ENCODE measurements at places on chromosomes 2 and 18.
A peak's percentile ranks its signal among the peaks of the same experiment; 100 is the strongest.

- no peak for DNase-seq
Measured at GRCh38 chr2:144198116-144198515, 321.8 kb downstream of the ZEB2 start.

DNA sequence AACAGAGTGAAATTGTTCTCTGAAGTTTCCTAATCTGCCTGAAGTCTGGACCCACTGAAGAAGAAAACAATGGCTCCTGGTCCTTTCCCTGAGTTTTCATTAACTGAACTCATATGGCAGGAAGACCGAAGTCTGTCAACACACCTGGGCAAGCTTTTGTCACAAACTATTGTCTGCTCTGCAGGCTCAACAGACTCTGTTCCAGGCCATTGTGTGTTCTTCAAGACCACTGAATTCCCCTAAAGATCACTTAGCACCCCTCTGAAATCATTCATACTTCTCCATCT is 6.6 kb upstream of the TMEM37 start:
- DNase-seq, result no peak

GRCh38 chr2:193267496-193268002 is 1072.8 kb upstream of the TMEFF2 start:
- DNase-seq, result no peak

DNA sequence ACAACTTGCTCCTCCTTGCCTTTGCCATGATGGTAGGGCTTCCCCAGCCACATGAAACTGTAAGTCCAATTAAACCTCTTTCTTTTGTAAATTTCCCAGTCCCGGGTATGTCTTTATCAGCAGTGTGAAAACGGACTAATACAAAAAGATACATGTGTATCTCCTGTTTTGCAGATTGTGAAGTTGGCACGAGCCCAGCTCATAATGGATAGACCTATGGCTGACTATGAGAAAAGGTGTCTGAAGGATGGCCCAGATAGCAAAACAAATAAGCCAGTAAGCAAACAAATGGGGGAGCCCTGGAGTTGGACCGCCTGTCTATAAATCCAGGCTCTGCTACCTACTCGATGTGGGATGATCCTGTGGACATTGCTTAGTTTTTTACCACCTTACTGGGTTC is 15.5 kb upstream of the PRKCE start:
- no peak for DNase-seq

GRCh38 chr18:58788470-58788869 is 76.2 kb upstream of the ZNF532 start:
- no peak for DNase-seq

DNA sequence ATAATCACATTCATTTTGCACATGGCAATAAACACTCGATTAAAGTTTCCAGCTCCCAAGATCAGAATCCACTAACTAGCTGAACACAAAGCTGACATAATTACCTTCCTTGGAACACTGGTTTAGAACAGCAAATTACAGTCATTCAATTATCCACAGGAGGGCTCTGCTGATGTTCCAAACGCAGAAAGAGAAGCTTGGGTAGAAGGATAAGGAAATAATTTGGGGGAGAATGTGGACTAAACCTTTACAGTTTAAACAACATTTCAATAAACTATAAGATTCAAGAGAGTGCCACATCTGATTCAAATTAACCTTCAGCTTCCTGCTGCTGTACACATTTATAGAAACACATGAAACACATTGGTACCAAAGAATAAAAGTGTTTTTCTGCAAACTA is 67.8 kb upstream of the ARL4C start:
- no peak for DNase-seq

- no peak for DNase-seq
Measured at GRCh38 chr2:142805244-142805643, 72.2 kb upstream of the KYNU start.

DNA sequence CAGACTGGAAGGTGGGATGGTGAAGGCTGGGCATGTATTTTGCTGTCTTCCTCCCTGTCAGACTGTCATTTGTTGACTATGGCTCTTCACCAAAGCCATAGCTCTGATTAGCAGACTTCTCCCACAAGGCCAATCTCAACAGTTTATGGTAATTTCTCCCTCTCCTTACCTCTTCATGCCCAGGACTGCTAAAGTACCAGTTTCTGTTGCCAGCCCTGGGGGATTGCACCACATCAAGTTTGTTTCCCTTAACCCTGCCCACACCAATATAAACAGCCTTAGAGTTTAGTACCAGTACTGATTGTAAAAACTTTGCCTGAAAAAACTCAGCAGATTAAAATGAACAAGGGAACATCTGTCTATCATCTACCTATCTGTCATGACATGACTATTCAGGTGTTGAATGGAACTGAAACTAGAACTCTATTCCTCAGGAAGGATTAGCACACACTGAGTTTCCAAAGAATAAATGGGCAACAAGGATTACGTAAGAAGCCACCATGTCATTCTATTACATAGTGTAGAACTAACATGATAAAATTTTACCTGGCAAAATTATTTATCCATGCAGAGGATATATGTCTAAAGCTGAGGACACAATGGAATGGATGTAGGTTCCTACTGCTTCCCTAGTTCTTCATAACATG is 13.7 kb downstream of the FEZ2 start:
- no peak for DNase-seq

- DNase-seq, result peak; percentile 34
Measured at GRCh38 chr18:24014986-24015638, 558 bp downstream of the TTC39C start.
